ENCODE measurements at places on chromosomes 4 and X.

GRCh38 chr4:84578540-84579402 lies 4.2 kb upstream of the CDS1 start:
- DNase-seq = peak; percentile 42

DNA sequence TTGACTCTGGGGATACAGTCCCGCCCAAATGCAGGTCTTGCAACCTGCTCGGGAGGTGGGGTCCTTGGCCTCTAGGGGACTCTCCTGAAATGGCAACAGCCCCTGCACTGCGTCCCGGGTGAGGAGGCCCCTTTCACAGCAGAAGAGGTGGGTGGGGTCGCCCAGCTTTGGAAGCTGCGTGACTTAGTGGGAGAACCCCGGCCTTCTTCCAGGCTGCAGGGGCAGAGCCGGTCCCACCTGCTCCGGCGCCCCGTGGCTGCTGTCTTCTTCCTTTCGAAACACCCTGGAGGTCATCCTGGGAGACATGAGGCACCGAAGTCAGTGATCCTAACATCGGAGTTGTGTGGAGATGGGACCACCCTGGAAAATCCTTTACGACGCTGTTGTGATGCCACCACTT lies 103.7 kb upstream of the ADRA2C start:
- DNase-seq = no peak

DNA sequence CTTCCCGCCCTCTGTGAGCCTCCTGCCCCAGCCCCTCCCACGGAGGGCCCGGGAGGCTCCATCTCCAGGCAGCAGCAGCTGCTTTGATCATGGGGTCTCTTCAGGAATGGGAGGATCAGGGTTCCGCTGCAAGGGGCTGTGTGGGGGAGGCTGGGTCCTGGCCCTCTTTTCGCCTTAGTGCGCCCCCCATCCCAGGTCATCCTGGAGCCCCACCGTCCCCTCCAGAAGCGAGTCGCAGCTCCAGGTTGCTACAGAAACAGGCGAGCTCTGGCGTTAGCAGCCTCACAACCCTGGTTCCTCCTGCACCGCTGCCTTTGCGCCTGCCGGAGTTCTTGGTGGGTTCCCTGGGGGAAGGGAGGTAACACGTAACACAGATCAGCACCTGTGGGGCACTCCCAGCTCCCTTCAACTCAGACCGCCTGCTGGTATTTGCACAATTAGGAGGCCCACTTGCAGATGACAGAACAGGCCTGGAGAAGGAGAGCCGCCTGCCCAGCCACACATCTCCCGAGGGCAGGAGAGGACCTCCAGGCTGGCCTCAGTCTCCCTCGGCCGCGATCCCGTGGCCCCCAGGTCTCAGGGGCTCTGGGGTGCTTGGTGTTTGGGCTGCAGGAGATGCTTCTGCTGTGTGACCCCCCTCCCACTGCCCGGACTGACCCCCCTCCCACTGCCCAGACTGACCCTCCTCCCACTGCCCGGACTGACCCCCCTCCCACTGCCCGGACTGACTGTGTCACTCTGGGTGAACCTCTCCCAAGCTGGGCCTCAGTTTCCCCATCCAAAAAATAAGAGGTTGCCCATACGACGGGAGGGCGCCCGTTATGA lies 64.2 kb upstream of the ADRA2C start:
- no peak for DNase-seq

GRCh38 chr4:172660251-172660650 lies 508.4 kb upstream of the GALNT7 start:
- no peak for DNase-seq

- peak; percentile 44 for DNase-seq
Measured at GRCh38 chr4:48340276-48340964, 909 bp upstream of the SLAIN2 start.

GRCh38 chrX:48785540-48786214 lies 713 bp upstream of the GATA1 start:
- DNase-seq = no peak

Measured in GM03348 (cell line).